ENCODE measurements at places on chromosomes 4 and X. TPM values are rescaled to one million over a fixed set of nuclear protein-coding genes. Genes with fewer than 3 reads are reported as not detected.

The IL13RA2 gene
- polyA plus RNA-seq = 0.43 TPM

The CTAG1B gene
- not detected for polyA plus RNA-seq

GRCh38 chr4:77035153-77035552, 40.6 kb downstream of the CCNI start:
- DNase-seq = no peak

GRCh38 chr4:186587416-186588018, 32.1 kb upstream of the MTNR1A start:
- DNase-seq = peak; percentile 54

DNA sequence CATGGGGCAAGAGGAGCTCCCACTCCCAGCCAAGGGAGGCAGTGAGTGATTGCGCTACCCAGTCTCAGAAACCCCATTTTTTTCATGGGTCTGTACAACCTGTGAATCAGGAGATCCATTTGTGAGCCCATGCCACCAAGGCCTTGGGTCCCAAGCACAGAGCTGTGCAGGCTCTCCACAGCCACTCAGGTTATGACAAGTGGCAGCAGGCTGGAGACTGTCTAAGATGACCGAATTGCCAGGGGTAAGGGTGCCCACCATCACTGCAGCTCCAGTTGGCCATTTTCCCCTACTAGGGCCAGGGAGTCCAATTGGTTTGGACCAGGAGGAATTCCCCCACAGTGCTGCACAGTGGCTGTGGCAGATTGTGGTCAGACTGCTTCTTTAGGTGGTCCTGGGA, 407.5 kb upstream of the KLHL4 start:
- DNase-seq = no peak

The CNKSR2 gene
- 12.7 TPM for polyA plus RNA-seq

The PHKA2 gene
- polyA plus RNA-seq = 39.8 TPM

- DNase-seq = peak; percentile 14
These were observed 91.4 kb downstream of the STK32B start for GRCh38 chr4:5142726-5143125.

- no peak for DNase-seq
These were observed 15.0 kb downstream of the AGA start for GRCh38 chr4:177427192-177427591.

GRCh38 chrX:69018416-69019072, 146.7 kb downstream of the PJA1 start:
- no peak for DNase-seq

The SOX3 gene
- polyA plus RNA-seq = not detected

The TRO gene
- polyA plus RNA-seq = 138 TPM

The CXCL5 gene
- 0.19 TPM for polyA plus RNA-seq

The RTL9 gene
- 0.34 TPM for polyA plus RNA-seq

- DNase-seq = no peak
These were observed 589 bp upstream of the NEUROG2 start for GRCh38 chr4:112516471-112517066.

DNA sequence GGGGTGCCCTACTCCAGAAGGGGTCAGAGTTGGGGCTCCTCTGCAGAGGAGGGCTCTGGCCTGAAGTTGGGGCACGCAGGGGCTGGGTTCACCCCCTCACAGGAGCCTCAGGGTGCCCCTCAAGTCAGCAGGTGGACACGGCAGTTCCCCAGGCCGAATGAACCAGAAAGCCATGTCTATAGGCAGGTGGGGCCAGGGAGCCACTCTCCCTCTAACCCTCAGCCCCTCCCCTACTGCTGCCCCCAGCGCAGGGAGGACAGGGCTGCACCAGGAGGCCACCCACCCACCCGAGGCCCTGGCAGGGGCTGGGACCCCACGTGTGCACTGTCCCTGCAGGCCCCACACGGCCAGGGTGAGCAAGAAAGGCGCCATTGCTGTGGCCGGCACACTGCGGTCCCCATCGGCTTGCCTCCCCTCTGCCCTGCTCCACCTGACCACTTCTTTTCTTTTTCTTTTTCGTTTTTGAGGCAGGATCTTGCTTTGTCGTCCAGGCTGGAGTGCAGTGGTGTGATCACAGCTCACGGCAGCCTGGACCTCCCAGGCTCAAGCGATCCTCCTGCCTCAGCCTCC, 83.8 kb downstream of the FAM53A start:
- DNase-seq = no peak

DNA sequence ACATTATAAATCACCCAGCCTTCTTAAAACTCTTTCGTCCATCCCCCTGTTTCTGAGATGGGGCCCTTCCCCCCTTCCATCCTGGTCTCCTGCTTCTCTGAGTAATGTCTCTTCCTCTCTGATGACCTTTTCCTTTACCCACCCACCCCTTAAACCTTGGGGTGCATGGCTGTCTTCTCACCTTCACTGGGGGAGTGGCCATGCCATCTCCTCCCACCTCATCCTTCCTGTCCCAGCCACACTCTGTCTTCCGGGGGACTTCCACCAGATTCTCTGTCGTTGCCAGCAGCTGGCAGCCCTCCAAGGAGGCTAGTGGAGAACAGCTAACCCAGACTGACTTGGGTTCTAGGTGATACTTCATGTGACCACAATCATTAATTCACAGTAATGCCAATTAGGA, 83.2 kb upstream of the SCML1 start:
- DNase-seq = no peak

The CHRDL1 gene
- 8.9 TPM for polyA plus RNA-seq

DNA sequence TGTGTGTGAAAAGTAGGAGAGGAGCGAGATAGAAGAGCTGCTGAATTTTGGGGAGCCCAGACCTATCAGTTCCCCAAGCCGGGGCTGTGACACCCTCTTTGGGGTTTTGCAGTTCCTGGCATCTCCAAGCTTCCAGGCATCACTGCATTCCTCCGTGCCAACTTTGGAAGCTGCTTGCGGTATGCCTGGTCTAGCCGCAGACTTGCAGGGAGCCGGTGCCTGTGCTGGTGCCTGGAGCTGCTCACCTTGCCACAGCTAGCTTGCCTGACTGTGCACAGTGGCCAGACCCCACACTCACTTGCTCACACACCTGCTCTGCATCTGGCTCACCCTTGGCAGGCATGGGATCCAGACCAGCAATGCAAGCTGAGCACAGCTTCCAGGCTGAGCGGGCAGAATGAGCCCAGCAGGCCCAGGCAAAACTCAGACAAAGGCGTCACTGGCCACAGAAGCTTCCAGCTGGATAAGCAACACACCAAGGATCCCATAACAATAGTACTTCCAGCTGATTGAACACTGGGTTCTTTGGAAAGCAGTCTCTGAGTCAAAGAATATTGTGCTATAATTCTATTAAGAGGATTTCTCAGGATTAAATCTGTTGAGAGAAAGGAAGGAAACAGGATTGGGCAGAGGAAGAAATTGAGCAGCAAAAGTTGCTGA, 390.9 kb downstream of the TEX13C start:
- DNase-seq = no peak

GRCh38 chr4:24559032-24559821, 25.1 kb downstream of the DHX15 start:
- DNase-seq = no peak

GRCh38 chr4:60122820-60123219, 1077.3 kb upstream of the ADGRL3 start:
- DNase-seq = no peak

DNA sequence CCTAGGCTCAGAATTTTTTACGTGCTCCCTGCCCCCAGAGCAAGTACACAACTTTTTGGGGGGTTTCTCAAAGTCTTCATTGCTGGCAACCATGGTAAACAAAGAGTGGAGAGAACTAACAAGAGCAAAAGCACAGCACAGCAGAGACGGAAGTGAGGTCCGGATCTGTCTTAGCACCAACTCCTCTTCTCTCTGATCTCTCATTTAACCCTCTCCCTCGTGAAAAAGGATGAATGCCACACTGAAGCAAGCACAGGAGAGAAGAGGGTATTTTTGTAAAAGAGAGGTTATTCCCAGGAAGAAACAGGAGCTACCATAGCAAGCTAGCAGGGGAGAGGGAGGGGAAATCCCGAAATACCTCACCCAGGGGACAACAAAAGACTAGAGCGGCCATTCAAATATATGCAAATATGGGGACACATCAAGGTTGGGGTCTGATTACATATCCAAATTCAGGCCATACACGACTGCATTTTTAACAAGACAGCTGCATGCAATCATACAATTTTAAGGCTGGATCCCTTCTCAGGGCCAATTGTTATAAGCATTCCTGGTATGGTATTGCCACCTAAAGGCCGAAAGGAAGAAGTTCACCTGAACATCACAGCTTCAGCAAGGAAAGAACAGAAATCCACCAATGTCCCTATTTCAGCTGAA, 46.6 kb downstream of the CD40LG start:
- peak; percentile 27 for DNase-seq

The LPAR4 gene
- polyA plus RNA-seq = 4.2 TPM

DNA sequence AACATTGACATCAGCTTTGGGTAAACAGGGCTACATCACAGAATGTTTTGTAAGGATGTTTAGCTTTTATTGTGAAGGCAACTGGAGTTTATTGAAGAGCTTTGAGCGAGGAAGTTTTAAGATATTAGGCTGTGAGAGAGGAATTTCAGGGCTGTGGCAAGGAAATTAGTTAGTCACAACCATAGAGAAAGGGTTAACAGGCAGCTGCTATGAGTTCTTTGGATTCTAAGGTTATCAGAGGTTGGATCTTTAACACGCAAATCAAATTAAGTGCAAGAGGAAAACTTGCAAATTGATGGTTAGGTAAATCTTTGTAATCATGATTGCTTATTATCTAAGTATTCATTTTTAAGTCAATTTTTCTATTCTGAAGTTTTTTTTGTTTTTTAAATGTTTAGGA, 156.0 kb downstream of the UGT8 start:
- no peak for DNase-seq

DNA sequence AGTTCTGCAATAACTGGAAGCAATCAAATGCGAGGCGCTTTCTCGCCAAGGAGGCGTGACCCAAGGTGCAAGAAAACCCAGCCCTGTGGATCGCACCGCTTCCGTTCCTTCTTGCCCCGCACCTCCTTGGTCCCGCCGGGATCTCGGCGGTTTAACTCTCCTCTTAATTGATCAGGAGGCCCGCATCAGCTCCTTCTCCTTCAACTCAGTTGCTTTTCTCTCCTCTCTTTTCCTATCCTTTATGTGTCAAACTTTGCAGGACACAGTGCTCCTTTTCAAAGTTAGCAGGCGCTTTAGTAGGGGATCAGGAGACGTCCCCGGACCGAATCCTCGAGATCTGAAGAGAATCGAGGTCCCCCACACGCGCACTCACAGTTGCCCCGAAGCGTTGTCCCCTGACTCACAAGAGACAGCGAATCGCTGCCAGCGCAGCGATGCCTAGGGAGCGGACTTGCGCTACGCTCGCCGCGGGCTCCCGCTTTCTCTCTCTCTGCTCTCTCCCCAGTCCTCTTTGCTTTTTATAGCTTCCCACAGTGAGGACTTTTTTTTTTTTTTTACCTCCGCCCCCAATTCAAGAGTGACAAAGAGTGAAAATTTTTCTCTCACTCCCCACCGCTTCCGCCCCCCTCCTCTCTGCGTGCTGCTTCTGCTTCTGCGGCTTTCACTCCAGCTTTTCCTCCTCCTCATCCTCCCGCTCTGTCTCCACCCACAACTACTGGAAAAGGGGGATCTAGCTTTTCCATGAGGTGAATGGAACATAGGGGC, at the start of gene DKK2:
Gene DKK2, minus strand, starts transcription at position 495 of the 765 bp plus-strand sequence. CDS start 722 bp downstream, outside the sequence.
- DNase-seq = peak; percentile 11

DNA sequence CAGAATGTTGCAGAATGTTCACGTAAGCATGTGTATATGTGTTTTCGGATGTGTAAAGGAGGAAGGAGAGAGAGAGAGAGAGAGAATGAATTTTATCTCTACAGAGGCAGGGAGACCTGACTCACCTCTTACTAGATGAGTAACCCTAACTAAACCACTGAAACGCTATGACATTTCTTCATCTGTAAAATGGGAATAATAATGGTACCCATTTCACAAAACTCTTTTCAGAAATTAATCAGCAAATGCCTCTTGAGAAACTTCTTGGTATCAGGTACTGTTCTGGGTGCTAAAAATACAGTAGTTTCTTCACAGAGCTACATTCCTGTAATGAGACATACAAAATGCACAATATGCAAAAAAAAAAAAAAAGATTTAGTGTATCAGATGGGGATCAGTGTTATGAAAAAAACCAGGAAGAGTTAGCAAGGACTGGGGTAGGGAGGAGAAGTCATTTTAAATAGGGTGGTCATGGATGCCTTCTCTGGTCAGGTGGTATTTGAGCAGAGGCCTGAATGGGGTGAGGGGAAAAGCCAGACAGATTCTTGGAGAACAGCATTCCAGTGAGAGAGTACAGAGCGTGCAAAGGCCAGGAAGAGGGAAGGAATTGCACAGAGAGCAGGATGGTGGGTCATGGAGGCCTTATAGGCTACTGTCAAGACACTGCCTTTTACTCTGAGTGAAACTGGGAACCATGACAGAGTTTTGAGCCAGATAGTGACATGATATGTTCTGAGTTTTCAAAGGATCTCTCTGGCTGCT, 84.9 kb upstream of the SPANXB1 start:
- no peak for DNase-seq

- DNase-seq = peak; percentile 11
These were observed 2.3 kb upstream of the UVSSA start for GRCh38 chr4:1344696-1345095.

GRCh38 chrX:42804524-42804923, 26.6 kb upstream of the PPP1R2C start:
- no peak for DNase-seq

- DNase-seq = no peak
These were observed 225.0 kb upstream of the CXXC4 start for GRCh38 chr4:104719539-104720230.

The HS6ST2 gene
- 18.1 TPM for polyA plus RNA-seq

DNA sequence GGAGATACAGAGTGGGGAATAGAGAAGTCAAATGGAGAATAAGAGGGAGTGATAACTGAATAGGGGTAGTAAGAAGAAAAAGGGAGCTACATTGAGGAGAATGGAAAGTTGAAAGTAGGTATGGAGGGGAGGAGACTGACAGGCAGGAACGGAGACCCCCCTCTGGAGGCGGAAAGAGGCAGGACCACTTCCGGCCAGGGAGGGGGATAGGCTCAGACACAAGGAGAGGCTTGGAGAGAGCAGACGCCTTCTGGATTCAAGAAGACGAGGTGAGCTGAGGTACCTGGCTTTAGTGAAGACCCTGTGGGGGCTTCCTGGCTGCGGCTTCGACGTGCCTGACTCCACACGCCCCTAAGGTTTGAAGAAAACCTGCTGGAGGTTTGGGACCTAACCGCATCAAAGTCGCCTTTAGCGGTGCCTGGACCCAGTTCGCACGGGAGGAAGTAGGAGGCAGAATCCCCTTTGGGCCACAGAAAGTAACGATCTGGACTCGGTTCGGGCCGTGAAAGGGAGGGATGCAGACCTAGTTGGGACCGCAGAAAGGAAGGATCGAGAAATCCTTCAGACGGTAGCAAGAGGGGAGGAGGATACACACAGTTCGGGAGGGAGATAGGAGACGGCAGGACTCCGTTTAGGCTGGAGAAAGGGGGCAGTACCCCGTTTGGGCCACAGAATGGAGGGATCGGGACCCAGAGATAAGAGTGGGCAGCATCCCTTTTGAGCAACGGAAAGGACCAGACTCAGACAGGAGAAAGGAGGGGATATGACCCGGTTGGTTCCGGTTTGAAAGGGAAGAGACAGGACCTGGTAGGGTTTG, at the start of gene TRO:
Gene TRO, plus strand, starts transcription at position 215 of the 817 bp plus-strand sequence. CDS start 1,423 bp downstream, outside the sequence.
- peak; percentile 33 for DNase-seq

- DNase-seq = no peak
These were observed 450.6 kb upstream of the RASGEF1B start for GRCh38 chr4:81922313-81922712.

- no peak for DNase-seq
These were observed 47.9 kb downstream of the TMEM131L start for GRCh38 chr4:153514001-153514526.

The POLN gene
- 4.6 TPM for polyA plus RNA-seq

- DNase-seq = no peak
These were observed 103.6 kb upstream of the BMP3 start for GRCh38 chr4:80926891-80927290.

GRCh38 chr4:120672076-120672475, 250.4 kb downstream of the PRDM5 start:
- DNase-seq = no peak
